ENCODE measurements at places on chromosomes 2 and 18.

DNA sequence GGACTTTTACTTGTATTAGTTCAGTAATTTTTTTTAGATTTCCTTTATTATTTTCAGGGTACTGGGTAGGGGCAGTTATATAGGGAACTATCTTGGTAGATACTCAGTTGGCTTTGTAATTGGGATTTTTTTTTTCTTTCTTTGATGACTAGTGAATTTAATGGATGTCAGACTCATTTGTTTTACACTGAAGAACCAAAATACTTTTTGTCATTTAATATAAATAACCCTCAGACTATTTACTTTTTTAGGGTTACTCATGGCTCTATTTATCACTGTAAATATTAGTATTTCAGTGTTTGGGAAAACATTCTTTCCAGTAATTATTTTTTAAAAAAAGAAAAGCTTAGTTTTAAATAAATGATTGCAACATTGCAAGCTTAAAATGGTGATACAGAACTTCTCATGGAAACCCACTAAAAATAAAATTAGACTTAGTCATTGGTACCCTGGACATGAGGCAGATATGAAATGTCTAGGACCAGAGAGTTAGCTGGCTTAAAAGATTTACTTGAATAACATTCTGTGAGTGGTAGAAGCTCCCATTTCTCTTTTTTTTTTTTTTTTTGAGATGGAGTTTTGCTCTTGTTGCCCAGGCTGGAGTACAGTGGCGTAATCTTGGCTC lies 74.4 kb upstream of the CYP20A1 start:
- DNase-seq: no peak

- DNase-seq: no peak
Observed at GRCh38 chr2:216260629-216261028, 111.7 kb downstream of the MARCHF4 start.

GRCh38 chr2:48248251-48248933 lies 281.6 kb upstream of the STON1 start:
- DNase-seq: peak; percentile 81

GRCh38 chr18:69737851-69738250 lies 209.8 kb downstream of the CD226 start:
- no peak for DNase-seq

DNA sequence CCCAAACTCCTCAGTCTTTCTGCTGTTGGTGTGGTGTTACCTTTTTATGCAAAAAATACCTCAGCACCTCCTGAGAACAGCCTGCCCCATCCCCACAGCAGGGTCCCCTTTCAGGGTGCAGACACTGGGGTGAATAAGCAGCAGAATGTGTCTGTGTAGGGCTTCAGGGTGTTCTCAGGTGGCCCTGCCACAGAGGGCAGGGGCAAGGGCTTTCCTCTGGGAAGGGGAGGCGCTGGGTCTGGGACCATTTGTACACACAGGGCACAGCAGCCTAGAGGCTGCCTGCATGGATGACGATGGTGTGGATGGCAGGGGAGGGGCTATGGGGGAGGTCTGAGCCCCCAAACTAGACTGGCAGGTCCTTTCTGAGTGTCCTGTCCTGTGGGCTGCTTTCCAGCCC lies 2.6 kb downstream of the HAAO start:
- DNase-seq: no peak

DNA sequence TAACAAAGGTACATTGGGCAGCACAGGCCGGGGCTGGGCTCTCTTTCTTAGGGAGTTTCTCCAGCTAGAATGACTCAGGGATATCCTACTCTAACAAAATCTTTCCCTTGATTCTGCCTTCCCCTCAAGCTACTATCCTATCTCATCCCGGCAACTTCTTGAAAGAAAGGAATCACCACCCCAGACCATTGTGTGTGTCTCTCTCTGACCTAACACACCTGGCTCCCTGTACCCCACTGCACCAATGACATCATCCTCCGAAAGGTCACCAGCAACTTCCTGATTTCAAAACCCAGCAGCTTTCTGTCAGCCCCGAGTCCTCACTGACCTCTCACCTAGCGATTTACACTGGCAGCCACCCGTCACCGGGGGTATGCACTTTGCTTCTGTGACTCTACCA lies 72.1 kb upstream of the MAP4K4 start:
- DNase-seq: no peak

GRCh38 chr18:35378574-35378896 lies 1.4 kb upstream of the ZNF396 start:
- DNase-seq: no peak

- DNase-seq: peak; percentile 49
Observed at GRCh38 chr2:67867735-67868134, 195.1 kb downstream of the C1D start.

- DNase-seq: no peak
Observed at GRCh38 chr18:58858591-58859468, 5.8 kb upstream of the ZNF532 start.

- DNase-seq: no peak
Observed at GRCh38 chr2:10378189-10378588, 69.9 kb downstream of the ODC1 start.

Data from cardiac fibroblast (primary cell).